ENCODE measurements at places on chromosomes 1 and 21.
A peak's percentile ranks its signal among the peaks of the same experiment; 100 is the strongest.

DNA sequence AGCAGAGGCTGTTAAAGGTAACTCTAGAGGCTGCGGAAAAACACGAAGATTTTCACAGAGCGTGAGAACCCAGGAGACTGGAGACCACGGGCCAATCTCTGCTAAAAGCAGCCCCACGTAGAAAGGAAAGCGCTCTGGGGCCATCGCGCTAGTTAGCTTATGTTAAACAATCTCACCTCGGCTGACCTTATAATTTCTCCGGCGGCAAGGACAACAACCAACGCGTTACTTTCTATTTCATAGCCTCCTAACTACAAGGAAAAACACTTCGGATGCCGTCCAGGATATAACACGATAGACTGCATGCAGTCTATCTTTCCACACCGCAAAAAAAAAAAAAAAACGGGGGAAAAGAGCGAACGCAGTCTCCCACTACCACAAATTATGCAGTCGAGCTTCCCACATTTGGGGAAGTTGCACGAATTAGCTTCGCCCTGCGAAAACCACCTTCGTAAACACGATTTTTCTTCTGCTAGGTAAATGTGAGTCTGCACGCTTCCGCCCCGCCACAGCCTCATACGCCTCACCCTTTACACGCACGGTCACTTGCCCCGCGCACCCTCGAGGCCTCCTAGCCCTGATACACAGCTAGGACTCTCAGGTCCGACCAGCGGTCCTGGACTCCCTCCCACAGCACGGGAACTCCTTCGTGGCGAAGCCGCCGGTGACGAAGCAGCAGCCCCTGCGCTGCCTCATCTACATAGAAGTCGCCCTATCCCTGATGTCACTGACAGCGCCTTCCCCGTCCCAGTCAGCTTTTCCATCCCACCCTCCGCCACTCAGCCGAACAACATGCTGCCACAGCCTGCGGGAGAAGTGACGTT, 87.8 kb downstream of the PRKAB2 start:
- peak; percentile 85 for DNase-seq

- no peak for DNase-seq
Observed at GRCh38 chr1:22436948-22437347, 14.7 kb upstream of the ZBTB40 start.

- no peak for DNase-seq
Observed at GRCh38 chr1:95006681-95007080, 66.1 kb downstream of the ALG14 start.

- DNase-seq = no peak
Observed at GRCh38 chr1:154657556-154657955, 49.6 kb upstream of the ADAR start.

- DNase-seq = no peak
Observed at GRCh38 chr1:38270849-38271633, 224.4 kb upstream of the POU3F1 start.

- no peak for DNase-seq
Observed at GRCh38 chr1:19476450-19477190, 8.7 kb downstream of the CAPZB start.

DNA sequence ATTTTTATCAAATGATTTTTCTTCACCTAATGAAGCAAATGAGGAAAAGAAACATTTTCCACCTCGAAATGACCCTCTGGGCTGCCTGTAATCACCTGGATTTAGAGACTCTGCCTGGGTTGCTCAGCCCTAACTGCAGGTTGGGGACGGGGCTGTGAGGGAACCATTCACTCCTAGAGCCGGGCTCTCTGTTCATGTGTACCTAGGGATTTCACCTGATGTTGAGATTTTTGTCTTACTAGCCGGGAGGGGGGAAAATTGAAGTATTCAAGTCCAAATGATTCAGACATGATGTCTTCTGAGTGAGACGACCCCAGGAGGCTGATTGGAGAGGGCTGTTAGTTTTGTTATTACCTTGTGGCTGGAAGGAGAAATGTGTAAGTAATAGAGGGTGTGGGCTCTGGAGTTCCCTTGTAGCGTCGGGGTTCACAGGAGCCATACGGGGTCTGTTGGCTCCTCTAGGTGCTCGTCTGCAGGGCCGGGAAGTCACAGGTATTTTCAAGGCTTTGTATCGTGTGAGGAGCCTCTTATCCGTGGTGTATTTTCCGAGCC, 42.3 kb upstream of the PWP2 start:
- no peak for DNase-seq

DNA sequence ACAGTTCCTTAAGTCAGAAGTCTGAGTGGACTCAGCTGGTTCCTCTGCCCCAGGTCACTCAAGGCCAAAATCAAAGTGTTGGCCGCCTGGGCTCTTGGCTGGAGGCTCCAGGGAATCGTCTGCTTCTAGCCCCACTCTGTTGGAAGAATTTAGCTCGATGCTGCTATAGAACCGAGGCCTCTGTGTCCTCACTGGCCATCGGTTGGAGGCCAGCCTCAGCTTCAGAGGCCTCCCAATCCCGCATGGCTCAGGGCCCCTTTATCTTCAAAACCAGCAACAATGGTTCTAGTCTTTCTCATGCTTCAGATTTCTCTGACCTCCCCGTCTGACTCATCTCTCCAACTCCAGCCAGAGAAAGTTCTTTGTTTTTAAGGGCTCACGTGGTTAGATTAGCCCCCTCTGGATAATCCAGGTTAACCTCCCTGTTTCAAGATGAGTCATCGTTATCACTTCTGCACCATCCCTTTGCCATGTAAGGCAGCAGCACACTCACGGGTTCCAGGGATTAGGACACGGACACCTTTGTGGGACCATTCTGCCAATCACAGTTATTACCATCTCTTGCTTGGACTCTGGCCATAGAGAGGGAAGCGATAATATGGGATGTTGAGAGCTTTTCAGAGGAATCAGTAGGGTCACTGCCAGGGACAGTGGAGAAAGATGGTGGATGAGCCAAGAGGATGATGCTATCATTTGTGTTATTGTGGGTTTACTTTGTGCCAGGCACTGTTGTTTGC, 13.6 kb downstream of the FHAD1 start:
- no peak for DNase-seq

DNA sequence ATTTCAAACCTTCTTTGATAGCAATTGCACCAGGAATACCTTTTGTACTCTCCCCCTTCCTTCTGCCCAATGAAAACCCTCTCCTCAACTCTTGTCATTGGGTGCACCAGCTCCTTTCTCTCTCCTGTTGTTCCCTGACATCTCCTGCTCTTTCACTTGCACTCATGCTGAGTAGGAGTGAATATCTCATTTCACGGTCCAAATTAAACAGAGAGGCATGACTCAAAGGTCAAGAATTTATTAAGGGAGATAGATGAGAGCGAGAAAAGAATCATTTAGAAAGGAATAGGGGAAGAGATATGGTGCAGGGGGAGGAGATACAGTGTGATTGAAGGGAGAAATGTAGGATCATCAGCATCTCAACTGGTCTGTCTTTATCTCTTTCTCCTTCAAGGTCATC, 22.1 kb downstream of the AIM2 start:
- DNase-seq = no peak

DNA sequence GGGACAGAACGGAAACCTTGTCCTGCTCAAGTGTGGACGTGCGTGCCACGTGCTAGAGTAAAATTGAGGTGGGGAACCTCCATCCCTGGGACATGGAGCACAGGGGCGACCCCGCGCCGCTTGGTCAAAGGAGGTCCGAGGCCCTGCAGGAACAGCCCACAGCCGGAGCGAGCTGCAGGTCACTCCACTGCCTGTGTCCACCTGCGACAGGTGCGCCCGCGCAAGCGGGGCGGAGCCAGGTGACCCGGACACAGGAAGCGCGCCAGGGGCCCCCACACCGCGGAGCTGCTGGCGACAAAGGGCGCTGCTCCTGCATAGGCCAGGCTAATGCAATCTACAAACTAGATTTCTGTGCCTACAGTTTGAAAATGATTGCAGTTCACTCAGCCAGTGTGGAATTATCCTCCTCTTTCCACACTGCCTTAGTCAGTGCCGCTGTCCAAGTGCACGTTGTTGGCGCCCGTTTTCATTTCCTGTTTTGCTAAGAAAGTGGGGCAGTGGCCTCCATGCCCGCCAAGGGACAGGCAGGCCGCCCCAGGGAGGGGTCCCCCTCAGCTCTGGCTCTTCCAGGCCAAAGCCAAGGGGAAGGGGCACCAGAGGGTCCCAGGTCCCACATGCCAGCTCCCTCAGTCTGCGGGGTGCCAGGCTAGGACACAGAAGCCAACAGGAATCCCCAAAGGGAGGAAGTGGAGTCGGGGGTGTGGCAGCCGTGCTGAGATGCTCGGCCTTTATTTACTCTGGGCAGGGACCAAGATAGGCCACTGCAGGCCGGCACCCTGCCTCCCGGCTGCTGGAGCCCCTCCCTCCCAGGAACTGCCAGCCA, 4.3 kb upstream of the NADK start:
- DNase-seq = peak; percentile 31

GRCh38 chr21:40602080-40602479, 244.9 kb downstream of the DSCAM start:
- no peak for DNase-seq

GRCh38 chr1:50968821-50969610, 1.0 kb upstream of the CDKN2C start:
- peak; percentile 49 for DNase-seq

DNA sequence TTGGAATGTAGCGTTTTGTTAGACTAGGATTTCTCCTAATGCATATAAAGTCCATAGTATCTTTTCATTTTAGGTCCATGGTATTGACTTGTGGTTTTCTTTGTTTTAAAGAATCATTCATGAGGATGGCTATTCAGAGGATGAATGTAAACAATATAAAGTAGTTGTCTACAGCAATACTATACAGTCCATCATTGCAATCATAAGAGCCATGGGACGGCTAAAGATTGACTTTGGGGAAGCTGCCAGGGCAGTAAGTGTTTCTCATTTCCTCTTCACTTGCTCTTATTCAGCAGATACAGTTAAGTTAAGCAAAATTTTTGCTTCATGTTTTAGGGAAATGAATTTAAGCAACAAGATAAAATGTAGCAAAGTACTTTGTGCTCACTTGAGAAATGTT, 25.4 kb downstream of the GNAI3 start:
- no peak for DNase-seq

- no peak for DNase-seq
Observed at GRCh38 chr1:119542492-119542946, 35.5 kb downstream of the HSD3B1 start.

DNA sequence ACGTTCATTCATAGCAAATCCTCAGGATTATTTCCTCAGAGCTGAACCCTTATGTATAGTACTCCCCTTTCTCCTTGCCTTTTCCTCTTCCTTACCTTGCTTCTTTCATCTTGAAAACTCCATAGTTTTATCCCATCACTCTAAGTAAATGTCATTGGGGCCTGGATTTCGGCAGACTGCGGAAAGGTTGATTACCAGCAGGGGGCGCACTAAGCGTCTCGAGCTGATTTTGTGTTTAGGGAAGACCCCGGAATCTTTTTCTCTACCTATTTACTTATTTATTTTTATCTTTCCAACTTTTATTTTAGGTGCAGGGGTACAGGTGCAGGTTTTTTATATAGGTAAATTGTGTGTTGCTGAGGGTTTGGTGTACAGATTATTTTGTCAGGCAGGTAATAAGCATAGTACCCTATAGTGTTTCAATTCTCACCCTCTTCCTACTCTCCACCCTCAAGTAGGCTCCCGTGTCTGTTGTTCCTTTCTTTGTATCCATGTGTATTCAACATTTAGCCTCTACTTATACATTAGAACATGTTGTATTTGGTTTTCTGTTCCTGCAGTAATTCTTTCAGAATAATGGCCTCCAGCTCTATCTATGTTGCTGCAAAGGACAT, 11.4 kb upstream of the MTARC1 start:
- DNase-seq = peak; percentile 57

DNA sequence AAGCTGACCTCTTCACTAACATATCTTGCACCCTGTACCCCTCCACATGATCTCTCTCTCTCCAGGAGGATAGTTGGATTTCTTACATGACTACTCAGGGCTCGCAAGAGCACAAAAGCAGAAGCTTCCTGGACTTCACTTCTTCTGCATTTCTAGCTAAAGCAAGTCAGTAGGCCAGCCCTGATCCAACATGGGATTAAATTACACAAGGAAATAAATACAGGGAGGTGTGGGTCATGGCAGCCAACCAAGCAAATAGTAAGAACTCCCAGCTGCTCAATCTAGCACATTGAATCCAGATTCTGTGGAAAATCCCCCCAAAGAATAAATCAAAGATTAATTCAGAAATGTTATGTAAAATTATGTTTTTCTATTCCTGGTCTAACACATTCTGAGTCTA, 33.3 kb downstream of the KLHDC7A start:
- no peak for DNase-seq

- DNase-seq = peak; percentile 89
Observed at GRCh38 chr1:214602764-214603657, at the start of gene CENPF. CENPF (plus strand) TSS chr1:214603195; CDS start chr1:214613755, 10,560 bp downstream.

GRCh38 chr1:175482071-175482451, 261.3 kb downstream of the TNR start:
- DNase-seq = no peak

GRCh38 chr1:29544406-29544805, 308.1 kb downstream of the PTPRU start:
- no peak for DNase-seq

DNA sequence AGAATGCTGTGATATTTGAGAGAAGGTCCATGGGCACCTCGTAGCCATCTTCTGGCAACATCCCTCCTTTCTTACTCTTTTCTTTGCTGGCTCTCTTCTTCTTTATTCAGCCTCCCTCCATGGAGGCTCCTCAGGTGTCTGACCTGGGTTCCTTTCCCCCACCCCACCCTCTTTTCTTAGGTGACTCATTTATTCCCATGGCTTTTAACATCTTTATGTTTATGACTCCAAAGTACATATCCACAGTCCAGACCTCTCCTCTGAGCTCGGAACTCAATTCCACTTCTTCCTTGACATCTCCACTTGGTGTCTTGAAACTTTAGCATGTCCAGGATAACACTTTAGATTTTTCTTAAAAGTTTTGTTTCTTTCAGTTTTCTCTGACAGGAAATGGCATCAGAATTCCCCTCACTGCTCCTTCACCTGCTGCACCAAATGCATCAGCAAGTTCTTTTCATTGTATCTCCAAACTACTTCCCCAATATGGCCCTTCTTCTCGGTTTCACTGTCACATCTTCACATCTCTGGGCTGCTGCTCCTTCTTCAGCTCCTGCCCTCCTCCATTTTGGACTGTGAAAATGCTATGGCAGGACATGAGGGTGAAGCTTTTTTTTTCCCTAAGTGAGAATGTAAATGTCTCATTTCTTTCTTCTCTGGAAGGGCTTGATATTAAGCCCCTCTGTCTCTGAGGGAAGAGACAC, 95.9 kb downstream of the GIPC2 start:
- DNase-seq = no peak

DNA sequence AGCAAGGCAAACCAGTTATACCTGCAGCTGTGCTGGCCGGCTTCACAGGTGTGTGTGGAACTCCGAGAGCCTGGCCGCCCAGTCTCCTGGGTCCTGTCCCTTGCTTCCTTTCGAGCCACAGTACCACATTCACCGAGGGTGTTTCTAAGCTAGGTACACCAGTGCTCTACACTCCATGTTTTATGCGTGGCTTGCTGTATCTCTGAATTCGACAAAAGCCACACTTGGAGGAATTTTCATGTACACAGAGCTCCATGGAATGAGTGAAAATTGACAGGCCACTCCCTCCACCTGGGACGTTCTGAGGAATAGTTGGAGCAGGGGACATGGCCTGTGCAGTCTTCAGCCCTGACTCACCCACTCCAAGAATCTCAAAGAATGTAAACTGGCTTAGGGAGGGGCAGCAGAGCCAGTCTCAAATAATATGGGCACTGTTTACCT, 14.0 kb downstream of the ETS2 start:
- no peak for DNase-seq

GRCh38 chr1:218705391-218705790, 360.3 kb downstream of the TGFB2 start:
- no peak for DNase-seq
